ENCODE measurements at places on chromosomes 6 and 20.

GRCh38 chr6:24974182-24975171, 38.7 kb upstream of the RIPOR2 start:
- DNase-seq: no peak

- no peak for DNase-seq
Observed at GRCh38 chr6:150490586-150490985, 109.1 kb upstream of the PLEKHG1 start.

DNA sequence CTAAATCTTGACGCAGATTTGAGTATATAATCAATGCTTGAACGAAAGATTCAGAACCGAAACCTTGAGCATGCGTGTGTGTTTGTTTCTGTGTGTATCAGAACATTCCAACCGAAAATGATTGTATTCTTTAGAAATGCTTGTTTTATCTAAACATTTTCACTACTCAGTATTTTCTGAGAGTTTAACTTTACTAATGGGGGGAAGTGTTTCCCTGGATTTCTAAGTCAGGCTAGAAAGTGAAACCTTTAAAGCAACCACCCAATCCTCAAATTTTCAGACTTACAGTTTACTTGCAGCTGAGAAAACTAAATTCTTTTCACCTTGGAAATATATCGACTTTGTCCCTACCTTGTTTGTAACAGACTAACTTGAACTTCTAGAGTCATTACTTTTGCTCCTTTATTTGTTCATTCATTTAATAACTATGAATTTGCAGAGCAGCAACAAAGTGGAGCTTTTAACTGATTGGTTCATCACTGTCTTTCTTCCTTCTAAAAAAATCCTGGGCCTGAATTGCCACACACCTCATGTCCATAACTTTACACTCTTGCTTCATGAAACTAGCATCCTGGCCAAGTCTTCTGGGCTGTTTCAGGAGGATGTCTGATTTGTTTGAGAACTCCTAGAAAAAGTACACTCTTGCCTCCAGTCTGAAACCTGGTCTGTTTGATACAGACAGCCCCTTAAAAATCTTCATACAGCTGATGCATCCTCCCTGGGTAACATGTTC, 77.8 kb upstream of the XRN2 start:
- no peak for DNase-seq

DNA sequence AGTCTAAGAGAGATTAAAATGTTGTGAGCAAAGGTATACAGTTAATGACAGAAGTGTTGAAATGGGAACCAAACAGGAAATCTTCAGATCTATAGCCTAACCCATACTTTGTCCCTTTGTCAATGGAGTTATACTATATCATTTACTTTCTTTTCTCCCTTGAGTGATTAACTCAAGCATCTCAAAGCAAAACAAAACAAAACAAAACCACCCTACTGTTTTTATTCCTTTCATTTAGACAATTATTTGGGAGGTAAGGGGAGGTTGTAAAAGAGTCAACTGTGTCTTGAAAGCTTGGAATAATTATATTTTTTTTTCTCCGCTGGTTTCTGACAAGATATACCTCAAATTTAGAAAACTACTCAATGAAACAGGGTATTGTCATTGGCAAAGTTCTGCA, 139.8 kb upstream of the HMGN3 start:
- DNase-seq: no peak

DNA sequence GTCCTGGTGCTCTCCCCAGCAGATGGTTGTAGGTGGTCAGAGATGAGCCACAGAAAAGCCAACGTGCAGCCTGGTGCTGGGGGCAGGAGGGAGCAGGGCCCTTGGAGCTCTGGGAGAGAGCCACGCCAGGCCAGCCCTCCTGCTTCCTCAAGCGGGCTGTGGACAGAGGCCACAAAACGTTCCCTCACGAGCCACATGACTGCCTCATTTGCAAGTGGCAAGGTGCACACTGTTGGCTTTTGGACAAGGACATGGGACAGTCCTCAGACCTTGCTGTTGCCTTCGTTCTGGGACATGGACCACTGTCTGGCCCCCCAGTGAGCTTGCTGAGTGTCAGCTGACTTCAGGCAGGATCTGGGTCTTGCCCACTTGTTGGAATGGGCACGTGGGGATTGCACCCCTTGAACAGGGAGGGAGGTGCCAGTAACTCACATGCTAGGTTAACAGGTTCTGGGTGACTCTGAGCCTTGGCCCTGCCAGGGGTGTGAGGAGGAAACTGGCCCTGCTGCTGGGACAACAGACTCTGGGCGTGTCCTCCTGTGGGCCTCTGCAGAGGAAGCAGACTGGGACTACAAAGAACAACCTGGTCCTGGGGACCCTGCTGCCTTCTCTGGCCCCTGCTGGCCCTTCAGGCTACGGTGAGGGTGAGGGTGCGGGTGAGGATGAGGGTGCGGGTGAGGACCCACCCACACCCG, 2.6 kb downstream of the SLCO4A1 start:
- no peak for DNase-seq

GRCh38 chr6:116847227-116847626, 18.3 kb upstream of the GPRC6A start:
- peak; percentile 50 for DNase-seq

DNA sequence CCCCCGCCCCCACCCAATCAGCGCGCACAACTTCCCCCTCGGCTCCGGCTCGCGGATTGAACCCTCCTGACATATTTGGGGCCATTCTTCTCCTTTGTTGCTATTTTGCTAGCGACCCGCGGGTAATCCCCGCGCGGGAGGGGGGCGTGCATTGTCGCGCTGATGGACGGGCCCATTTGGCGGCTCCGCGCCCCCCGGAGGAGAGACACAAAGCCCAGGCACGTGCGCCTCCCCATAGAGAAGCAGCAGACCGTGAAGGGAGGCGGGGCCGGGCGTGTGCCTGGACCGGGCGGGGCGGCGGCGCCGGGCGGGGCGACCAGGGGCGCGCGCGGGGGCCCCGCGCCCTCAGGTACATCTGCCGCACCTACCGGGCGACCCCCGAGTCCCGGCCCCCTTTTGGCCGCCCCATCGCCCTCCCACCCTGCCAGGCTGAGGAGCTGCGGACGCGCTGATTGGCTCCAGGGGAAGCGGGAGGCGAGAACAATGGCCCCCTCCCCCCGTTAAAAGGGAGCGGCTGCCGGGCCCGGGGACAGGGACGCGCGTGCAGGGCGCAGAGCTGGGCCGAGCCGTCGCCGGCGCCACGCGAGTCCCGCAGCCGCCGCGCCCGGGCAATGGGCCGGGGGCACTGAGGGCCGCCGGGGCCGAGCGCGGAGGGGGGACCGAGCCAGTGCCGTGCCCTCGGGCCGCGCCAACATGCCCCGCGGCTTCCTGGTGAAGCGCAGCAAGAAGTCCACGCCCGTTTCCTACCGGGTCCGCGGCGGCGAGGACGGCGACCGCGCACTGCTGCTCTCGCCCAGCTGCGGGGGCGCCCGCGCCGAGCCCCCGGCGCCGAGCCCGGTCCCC, at the start of gene INSM1:
Gene INSM1 (plus strand): TSS at position 530 of the 843 bp plus-strand sequence. CDS start 164 bp downstream, at position 694.
- peak; percentile 84 for DNase-seq

DNA sequence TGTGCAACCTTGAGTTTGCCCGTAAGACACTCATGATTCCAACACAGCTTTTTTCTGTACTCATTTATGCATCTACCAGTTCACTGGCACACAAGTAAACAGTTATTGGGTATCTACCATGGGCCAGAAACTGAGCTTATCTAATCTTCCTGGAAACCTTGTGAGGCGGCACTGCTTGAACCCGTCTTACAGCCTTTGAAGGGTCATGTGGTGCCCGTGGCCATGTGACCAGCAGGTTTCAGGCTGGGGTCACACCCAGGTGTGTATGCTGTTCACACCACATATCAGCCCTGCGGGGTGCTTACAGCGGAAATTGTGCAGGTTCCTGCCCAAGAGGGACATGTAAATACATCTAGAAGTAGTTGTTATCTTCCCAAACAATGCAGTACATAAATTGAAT, 6.1 kb downstream of the THBD start:
- DNase-seq: no peak

DNA sequence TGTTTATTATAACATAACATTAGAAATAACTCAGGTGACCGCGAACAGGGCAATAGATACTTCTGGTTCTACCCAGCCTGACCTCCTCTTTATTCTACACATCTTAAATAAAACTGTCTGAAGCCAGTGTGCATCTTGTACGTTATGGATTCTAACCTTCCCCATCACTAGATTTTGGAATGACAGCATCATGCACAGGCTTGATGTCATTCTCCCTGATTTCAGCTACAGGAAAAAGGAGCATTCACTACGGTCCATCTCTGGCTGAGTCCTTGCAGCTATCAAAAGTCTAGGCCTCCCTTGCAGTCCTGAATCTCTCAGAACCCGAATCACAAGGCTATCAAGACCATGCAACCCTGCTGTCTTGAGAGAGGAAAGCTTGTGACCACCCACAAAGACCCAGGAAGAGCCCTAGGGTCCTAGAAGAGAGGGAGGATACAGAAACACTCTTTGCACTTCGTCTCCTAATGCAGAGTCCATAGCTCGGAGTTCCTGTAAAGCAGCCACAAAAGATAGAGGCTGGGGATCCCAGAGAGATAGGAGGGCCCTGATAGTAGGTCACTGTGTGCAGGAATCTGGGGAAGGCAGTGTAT, 845 bp downstream of the HLA-DPA1 start:
- DNase-seq: no peak

- no peak for DNase-seq
Observed at GRCh38 chr6:117444600-117444999, 18.9 kb upstream of the ROS1 start.

- DNase-seq: peak; percentile 26
Observed at GRCh38 chr6:88650029-88650619, 313.3 kb downstream of the RNGTT start.

- DNase-seq: peak; percentile 1
Observed at GRCh38 chr6:95846652-95847051, 169.1 kb upstream of the FUT9 start.

GRCh38 chr6:13203145-13203544, 125.2 kb downstream of the TBC1D7 start:
- DNase-seq: no peak

DNA sequence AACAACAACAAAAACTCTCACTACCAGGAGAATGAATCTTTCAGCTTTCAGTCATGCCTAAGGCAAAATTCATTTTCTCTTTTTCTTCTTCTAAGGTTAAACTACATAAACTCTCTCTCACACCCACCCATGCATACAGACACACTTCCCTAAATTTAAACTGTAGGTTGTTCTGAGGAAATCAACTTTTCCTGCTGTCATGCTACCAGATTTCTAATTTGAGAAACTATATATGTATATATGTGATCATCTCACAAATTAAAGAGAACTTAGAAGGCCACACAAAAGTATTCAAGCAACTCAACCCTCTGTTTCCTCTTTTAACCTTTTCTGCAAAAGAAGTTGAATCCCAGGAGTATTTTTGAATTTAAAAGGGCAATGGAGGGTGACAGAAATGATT, 532.5 kb downstream of the KIF16B start:
- DNase-seq: no peak

- DNase-seq: no peak
Observed at GRCh38 chr6:2038092-2038491, 207.3 kb downstream of the GMDS start.
